Stimulated activated CD8-positive, alpha-beta memory T cell treated with anti-CD3 and anti-CD28 coated beads, Interleukin-7, amount 100 ng/mL, for 24 hours (primary cell): ENCODE measurements at places on chromosomes 6 and 20.

- DNase-seq = no peak
Observed at GRCh38 chr20:2382833-2383232, 2.1 kb downstream of the TGM6 start.

DNA sequence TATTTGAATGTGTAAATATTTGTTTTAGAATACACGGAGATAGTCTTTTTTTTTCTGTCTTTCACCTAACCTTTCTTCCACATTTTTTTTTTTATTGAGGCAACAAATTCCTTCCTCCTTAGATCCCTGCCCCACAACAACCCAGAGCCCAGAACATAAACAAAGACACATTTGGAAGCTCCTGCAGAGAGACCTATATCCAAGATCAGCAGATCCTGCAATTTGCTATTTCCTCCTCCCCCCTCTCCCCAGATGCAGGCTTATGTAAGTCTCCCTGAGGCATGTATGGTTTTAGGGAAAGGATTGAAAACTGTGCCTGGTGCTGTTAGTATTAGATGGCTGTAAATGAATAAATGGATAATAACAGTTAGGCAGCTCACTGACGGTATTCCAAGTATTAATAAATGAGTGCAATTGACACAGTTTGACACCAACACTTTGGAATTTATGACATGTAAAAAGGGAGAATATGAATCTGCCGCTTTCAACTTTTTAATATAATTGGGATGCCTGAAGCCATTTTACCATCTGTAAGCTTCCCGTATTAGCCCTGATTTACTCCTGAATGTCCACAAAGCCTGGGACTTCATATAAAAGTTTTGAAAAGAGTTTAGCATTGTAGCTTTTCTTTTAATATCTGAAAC lies 608.3 kb upstream of the CITED2 start:
- DNase-seq = no peak

GRCh38 chr6:85049282-85049681 lies 284.9 kb upstream of the TBX18 start:
- DNase-seq = no peak

- DNase-seq = no peak
Observed at GRCh38 chr6:72272958-72273357, 348.9 kb upstream of the KCNQ5 start.

- DNase-seq = no peak
Observed at GRCh38 chr6:27296106-27296783, 15.8 kb downstream of the POM121L2 start.

DNA sequence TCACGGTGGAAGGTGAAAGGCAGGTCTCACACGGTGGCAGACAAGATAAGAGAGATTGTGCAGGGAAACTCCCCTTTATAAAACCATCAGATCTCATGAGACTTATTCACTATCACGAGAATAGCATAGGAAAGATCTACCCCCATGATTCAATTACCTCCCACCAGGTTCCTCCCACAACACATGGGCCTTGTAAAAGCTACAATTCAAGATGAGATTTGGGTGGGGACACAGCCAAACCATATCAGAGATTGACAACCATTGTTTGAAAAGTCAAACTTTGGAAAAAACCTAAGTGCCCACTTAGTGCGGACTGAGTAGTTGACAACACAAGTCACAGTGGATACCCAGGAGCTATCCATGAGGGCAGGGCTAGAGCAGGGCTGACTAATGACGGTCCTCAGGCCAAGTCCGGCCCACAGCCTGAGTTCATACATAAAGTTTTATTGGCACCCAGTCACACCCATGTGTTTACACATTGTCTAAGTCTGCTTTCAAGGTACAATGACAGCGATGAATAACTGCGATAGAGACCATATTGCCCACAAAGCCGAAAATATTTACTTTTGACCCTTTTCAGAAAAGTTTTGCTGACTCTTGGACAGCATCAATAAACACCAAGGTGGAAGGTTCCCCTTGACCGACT lies 33.8 kb upstream of the PMEPA1 start:
- no peak for DNase-seq

DNA sequence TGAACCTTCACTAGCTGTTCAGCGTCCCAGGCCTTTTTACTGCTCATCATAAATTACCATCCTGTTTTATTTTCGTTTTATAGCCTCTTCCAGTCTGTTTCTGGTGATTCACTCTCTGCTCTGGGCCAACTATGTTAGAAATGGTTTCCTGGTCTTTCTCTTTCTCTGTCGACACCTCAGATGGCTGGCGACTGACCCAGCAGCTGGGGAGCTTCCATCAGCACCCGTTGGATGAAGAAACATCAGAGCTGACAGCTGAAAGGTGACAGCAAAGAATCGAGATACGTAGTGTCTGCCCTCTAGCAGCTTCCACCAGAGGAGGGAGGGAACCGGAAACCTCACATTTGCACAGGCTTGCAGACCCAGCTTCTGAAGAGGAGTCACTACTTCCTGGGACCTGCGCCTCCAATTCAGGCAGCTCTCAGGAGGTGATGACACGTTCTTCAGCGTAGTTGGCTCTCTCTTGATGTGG lies 82.9 kb upstream of the MLN start:
- no peak for DNase-seq

- DNase-seq = no peak
Observed at GRCh38 chr6:111943266-111943665, 70.0 kb upstream of the FYN start.

DNA sequence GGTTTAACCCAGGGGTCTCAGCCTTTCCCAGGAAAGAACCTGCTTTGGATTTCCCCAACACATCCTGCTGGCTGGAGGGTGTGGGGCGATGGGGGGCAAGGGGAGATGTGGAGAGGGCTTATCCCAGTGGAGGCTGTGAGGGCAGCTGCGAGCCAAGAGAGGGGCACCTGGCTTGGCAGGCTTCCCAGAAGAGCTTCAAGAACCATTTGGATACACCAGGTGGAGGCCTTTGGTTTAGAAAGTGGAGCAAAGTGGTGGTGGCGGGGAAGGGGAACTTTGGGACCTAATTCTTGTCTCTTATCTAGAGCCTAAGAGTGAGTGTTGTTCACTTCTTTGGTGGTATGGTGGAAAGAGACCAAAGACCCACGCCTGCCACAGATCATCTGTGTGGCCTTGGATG lies 12.4 kb downstream of the CD40 start:
- no peak for DNase-seq

GRCh38 chr6:52620055-52620905 lies 43.4 kb upstream of the TRAM2 start:
- DNase-seq = no peak

DNA sequence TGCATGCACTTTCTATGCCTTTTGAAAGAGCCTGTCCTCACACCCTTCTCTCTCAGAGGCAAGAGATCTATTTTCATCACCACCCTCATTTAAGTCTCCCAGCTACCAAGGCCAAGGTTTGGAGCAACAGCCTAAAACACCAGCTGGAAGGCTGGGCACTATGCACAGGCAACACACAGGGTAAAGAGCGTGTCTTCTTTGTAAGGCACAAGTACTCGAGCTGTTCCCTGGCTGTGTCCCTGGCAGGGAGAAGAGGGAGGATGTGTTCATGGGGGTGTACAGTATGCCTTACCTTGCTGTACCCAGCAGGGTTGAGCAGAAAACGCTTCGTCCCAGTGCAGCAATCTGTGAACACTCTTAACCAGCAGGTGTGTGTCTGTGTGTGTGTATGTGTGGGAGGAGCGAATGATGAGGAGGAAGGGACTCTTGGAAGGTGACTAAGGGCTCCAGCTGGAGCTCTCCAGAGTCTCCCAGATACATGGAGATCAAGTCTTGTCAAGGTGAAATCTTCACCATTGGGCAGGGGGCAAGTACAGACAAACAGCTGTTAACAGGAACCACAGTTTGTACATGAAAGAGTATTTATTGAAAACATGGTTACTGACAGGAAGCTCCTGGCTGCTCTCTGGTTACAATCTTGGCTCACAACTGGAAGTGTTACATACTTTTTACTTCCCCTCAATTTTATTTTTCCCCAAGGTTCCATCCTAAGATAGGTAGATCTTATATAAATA lies 40.8 kb downstream of the ELMO2 start:
- DNase-seq = no peak

DNA sequence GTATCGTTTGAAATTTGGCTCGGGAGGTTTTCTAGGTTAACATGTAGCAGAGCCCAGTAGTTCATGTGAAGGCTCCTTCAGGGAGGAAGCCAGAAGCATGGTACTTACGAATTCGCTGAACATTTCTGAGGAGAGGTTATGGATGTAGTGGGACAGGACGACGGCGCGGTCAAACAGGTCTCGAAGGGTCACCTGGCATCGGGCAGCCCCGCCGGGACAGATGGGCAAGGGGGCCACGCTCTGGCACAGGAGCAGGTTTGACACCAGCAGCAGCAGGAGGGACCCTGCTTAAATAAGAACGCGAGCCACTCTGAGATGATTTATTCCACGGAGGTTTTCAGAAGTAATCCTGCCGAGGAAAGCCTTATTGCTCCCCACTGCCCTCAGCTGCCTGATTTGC lies 2.5 kb downstream of the PRL start:
- DNase-seq = no peak
